Activated T-helper 9 cell treated with anti-CD3 and anti-CD28 coated beads, Interleukin-2, amount 50 U/mL, for 16 hours (primary cell): ENCODE measurements at places on chromosomes 7 and 10.

DNA sequence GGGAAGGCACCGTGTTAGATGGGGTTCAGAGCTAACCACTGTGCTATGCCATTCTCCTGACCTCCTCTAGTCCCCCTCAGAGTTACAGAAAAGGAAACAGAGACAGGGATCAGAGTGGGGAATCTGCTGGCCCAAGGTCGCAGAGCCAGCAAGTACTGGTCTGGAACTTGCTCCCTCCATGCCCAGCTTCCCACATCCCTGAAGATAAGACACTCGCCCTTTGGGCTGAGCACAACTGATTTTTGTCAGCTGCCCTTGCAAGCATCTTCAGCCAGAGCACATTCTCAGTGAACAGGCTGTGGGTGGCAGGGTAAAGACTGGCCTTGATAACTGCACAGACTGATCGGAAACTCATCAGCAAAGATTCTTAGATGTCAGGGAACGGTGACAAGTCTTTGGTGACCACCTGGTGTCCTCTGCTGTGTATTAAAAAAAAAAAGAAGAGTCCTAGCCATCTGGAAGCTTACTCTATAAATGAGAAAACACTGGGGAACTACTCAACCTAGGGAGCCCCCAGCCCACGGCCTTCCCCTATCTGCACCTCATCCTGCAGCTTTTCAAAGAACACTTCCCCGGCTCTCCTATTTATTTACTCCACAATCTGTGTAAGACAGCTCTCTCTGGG, 1.3 kb upstream of the SORBS1 start:
- no peak for DNase-seq

- DNase-seq = no peak
Observed at GRCh38 chr10:18554479-18554878, 96.9 kb downstream of the NSUN6 start.

DNA sequence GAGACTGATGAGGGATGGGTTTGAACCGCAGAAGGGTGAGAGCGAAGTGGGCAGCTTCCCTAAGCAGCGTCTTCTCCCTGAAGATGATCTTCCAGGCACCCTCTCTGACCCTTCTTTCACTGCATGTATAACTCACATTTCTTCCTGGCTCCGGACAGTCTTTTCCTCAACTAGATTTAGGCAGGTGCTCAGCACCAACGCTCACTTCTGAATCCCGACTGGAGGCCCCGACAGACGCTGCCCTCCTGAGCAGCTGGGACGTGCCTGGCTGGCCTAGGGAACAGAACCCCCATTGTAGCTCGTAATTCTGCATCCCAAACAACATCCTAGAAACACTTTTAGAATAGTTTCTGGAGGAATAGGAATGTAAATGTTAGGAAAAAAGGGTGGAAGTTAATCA, 206.6 kb downstream of the DIP2C start:
- DNase-seq = no peak

- no peak for DNase-seq
Observed at GRCh38 chr7:14179781-14180180, 190.3 kb upstream of the ETV1 start.

DNA sequence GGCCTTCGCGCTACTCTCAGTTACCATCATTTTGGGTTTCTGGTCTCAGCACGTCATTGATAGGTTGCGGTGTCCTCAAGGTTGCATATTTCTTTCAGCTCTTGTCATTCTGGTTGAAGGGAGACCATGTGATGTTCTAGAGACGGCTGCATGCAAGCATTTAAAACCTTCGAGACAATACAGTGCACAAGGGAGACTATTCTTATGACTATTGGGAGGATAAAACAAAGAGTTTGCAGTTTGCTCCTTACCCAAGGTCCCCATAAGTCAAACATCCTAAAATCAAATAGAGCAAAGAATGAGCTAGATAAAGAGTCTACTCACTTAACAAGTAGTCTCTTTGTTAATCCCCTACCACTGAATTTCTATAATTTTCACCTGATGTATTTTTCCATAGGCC, 39.1 kb downstream of the NPVF start:
- DNase-seq = no peak

- no peak for DNase-seq
Observed at GRCh38 chr10:78541481-78542140, 507.9 kb downstream of the RPS24 start.
